ENCODE measurements at places on chromosomes 5 and 9.

DNA sequence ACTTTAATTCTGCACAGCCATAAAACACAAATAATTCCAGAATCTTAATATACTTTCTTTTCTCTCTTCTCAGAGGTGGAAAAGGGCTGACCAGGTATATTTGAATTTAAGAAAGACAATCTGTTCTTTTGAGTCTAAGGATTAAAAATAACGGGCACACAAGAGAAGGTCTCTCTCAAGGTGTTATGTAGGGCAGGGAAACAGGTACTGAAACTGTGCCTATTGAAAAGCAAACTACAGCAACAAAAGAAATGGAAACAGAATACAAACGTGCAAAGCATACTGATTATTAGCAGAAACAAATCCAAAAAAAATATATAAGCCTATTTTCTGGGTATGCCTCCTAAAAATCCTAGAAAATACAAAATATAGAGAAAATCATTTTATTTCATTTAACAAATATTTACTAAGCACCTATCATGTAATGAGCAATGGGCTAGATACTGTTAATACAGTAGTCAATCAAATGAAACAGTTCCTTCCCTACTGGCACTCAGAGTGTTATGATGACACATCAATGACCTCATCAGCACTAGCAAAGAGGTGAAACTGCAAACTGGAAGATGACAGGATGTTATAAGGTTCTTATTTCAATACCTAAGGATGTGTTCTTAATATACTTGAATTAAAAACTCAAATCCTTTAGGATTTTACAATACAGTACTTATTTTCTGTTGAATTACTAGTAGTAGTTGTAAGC is 87.7 kb downstream of the AUH start:
- peak; percentile 51 for DNase-seq

GRCh38 chr9:93207860-93208734 is 24.2 kb downstream of the WNK2 start:
- DNase-seq: no peak

DNA sequence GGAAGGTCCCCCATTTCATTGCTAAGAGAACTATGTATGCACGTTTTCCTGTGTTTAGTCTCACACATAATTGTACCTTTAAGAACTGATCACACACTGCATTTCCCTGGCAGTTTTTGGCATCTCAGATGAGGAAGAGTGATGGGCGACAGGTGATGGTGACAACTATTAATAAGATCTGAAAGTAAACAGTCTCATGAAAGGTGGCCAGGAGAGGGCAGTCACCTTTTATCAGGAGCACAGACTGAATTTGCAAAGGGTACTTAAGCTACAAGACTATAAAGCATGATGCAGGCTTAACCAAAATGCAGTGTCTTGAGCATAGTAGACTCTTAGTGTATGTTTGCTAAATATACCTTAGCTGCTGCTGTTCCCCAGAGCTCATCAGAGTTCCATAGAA is 91.5 kb downstream of the GHR start:
- DNase-seq: no peak

GRCh38 chr9:134054891-134055811 is 12.7 kb downstream of the BRD3 start:
- no peak for DNase-seq

GRCh38 chr5:1140171-1140817 is 28.4 kb upstream of the SLC12A7 start:
- DNase-seq: peak; percentile 77

- peak; percentile 85 for DNase-seq
Measured at GRCh38 chr5:39948867-39949468, 524.2 kb upstream of the DAB2 start.

DNA sequence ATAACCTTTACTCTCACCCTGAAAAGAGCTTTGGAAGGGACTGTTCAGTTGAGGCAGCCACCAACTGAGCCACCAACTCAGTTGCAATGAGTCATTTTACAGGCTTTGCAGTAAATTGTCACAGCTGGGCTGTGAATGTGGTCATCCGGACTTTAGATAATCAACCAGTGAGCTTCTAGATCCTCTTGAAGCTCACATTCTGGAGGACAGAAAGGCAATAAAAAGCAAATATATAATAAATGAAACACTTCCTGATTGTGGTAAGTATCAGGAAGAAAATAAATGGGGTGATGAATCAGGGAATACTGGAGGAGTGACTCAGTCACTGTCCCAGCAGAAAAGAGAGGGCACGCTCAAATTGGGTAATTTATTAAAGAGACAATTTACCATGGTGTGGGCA is 13.2 kb upstream of the C5orf58 start:
- DNase-seq: no peak

DNA sequence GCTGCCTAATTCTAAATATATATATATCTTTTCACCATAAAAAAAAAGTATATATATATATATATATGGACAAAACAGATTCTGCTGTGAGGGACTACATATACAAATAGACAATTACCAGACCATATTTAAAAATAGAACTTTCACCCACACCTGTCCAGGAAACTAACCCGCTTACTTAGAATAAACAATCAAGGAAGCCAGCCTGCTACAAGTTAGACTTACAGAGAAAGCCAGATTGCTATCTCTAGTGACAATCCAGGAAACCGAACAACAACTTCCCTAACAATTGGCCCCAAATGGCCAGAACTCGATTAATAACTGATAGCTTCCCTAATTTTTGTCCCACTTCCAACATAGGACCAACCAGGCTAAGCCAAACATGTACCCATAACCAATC is 5.9 kb downstream of the GLDC start:
- no peak for DNase-seq

DNA sequence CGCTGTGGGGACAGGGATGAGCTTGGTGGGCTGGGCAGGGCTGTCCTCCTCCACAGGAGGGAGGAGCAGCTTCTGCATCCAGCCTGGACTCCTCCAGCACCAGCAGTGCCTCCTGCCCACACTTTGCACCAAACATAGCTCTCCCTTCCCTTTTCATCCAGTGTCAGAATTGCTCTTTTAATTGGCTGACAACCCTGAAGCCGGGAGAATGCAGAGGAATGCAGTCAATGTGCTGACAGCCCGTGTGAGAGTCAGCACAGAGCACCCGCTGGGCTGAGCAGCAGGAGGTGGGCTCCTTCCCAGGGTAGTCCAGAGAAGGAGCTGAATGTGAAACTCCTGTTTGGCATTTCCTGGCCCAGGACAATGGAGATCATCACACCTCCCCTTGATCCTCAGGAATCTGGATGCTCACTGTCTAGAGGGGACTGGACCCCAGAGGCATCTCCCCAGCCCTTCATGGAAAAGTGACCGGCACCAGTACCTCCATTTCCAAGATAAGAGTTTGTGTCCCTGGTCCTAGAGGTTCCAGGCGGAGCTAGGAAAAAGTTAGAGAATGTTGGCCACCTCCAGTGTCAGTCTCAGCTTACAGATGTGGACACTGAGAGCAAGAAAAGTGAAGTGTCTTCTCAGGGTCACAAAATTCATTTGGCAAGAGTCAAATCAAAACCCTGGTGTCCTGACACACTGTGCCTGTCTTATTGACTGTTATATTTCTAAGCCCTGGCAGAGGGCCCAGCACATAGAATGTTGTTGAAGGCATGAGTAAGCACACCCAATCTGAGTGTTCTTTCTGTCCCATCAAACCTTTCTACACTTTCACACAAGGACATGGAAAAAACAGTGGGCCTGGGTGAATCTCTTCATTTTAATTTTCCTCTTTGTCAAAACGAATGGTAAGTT is 202.1 kb downstream of the SNX18 start:
- DNase-seq: peak; percentile 41

GRCh38 chr9:86600977-86601376 is 246.8 kb upstream of the TUT7 start:
- no peak for DNase-seq

GRCh38 chr5:1536871-1537602 is 13.3 kb upstream of the LPCAT1 start:
- DNase-seq: no peak

- peak; percentile 63 for DNase-seq
Measured at GRCh38 chr5:82641331-82642003, 363.3 kb upstream of the RPS23 start.

DNA sequence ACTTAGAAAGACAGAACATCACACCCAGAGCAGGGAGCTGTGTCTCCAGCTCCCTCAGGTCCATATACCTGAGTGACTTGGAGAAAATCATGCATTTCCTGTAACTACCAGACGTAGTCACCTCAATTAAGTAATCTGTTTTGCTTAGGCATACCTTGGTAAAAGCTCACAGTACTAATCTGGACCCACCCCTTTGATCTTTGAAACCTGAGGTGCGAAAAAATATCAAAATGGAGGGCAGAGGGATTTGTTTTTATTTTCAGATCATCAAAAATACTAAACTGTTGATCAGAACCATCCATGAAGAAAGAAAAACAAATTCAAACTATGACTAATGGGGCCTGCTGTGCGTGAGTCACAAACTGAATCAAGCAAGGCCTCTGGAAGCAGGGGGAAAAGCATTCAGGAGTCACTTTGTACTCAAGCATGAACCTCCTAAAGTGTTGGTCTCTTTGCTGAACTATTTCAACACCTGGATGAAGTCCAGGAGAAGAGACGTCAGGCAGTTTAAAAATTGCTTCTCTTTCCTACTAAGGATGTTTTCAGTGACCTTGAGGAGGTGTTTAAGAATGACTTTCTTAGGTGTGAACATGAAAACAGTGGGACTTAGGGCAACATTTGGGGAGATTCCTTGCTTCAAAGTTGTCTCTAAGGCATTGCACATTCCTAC is 76.3 kb downstream of the MUSK start:
- no peak for DNase-seq

DNA sequence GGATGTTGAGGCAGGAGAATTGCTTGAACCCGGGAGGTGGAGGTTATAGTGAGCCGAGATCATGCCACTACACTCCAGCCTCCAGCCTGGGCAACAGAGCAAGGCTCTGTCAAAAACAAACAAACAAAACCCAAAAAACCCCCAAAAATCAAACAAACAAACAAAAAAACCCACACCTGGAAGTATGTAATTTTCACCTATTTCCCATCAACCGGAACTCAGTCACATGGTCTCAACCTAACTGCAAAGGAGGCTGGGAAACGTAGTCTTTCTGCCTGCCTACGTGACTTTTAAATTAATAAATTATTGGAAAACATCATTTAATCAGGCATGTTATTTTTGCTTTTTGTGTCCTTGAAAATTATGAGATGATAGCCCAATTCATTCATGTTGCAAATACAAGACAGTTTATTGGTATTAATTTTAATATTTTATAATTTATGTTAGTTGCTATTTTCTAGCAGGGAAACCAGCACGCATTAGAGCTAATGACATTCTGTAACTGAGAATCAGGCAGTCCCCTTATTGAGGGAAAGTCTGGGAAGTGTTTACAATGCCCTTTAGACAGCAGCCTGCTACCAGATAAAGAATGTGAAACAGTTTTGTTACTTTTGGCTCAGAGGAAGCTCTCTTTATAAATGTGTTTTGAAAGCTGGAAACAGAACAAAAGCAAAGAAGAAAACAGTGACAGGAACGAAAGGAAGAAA is 110.3 kb downstream of the NXNL2 start:
- no peak for DNase-seq

- no peak for DNase-seq
Measured at GRCh38 chr9:77988630-77989029, 43.0 kb downstream of the GNAQ start.

DNA sequence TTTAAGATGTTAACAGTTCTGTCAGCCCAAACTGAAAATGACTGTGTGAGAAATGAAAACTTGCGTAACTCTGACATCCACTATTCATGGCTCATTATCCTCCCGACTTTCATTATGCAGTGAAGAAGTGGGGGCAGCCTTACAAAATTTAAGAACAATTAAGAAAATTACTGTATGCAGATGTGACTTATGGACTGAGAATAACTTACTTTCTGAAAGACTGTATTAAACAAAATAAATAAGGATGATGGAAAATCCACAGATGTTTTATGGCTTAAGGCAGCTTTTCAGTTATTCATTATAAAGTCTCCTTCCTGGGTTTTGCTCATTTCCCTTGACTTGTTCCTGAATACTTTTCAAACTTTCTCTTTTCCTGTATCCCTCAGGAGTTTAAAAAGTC is 55.2 kb downstream of the GRIN3A start:
- no peak for DNase-seq

Measured in activated CD4-positive, alpha-beta T cell treated with anti-CD3 and anti-CD28 coated beads, Interleukin-2, Interleukin-6, amounts not matched to agents 100 ng/mL and 50 ng/mL, durations not matched to agents 16 hours and 8 hours (primary cell).